Testis (tissue), 5 donors: ENCODE measurements at places on chromosomes 3 and 15. TPM values are rescaled to one million over a fixed set of nuclear protein-coding genes. Genes with fewer than 3 reads are reported as not detected.

Gene GOLGA8G
- 57.9 TPM for total RNA-seq

DNA sequence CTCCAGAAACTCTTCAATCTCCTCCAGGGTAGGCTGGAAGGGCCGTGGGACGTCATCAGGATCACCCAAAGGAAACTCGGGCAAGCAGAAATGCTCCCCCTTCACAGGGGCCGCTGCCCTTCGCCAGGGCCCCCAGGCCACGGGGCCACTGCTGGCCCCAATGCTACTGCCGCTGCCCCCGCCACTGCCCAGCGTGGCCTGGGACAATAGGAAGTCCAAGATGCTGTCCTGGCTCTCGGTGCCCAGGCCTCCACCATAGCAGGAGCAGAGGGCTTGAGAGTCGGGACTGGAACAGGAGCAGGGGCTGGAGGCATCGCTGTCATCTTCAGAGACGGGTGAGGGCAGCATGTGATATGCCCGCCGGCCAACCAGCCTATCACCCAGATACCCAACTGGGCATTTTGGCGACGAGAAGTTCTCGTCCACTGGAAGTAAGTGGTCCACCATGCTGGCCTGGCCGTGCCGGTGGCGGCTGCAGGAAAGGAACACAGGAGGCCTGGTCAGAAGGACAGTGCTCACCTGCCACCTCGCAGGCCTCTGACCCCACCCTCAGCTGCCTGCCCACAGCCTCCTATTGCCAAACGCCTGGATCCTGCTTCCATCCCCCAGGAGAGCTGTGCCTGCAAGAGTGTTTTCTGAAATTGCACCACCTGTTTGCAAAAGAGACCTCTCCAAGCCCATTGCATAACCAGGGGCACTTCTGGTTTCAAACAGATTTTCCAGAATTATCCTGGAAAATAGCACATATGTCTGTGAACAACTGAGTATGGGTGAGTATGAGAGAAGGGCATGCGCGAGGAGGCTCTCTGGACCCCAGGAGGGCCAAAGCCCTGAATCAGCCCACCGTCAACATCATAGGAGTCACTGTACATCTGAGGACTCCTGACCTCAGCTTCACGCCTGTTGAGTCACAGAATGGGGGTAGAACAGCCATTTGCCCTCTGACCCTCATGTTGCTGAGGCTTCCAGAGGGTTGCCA is 4.4 kb downstream of the KLF15 start:
- peak; percentile 13 for DNase-seq

Gene CRYGS
- 8.6 TPM for total RNA-seq

DNA sequence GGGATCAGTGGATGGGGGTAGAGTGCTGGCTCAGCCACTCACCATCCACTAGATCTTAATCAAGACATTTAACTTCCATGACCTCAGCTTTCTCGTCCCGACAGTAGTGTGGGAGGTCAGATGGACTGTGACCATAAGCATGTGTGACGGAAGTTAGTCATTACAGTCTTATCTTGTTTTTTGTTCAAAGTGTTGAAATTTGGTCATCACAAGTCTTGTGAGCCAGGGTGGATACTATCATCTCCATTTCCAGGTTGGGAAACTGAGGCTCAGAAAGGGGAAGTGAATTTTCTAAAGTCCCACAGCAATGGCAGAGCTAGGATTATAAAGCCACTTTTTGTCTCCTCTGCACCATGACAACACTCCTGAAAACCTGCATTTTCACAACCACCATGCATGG is 32.0 kb upstream of the ITGA11 start:
- DNase-seq: no peak

DNA sequence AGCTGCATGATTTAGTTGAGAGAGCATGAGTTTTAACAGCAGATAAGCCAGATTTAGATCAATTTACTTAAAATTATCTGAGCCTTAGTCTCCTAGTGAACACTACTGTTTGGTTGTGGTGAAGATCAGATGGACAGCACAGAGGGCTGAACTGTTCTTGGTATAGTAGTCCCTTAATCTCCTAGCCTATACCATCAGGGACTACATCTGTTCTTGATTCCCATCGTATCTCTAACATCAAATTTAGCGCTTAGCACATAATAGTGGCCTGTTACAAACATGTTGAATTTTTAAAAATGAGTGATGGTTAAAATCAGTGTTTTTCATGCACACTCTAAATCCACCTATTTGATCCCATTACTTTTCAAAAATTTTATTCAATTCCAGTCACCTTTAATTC is 507.7 kb downstream of the GRM7 start:
- DNase-seq: no peak

Gene CHAC1
- total RNA-seq: 5.9 TPM

GRCh38 chr3:151766454-151766853 is 32.7 kb downstream of the AADACL2 start:
- no peak for DNase-seq

- DNase-seq: peak; percentile 67
Observed at GRCh38 chr15:90665288-90666134, 51.6 kb upstream of the BLM start.

Gene PIERCE2
- 4.3 TPM for total RNA-seq

- DNase-seq: no peak
Observed at GRCh38 chr15:70056091-70056680, 41.5 kb downstream of the TLE3 start.

DNA sequence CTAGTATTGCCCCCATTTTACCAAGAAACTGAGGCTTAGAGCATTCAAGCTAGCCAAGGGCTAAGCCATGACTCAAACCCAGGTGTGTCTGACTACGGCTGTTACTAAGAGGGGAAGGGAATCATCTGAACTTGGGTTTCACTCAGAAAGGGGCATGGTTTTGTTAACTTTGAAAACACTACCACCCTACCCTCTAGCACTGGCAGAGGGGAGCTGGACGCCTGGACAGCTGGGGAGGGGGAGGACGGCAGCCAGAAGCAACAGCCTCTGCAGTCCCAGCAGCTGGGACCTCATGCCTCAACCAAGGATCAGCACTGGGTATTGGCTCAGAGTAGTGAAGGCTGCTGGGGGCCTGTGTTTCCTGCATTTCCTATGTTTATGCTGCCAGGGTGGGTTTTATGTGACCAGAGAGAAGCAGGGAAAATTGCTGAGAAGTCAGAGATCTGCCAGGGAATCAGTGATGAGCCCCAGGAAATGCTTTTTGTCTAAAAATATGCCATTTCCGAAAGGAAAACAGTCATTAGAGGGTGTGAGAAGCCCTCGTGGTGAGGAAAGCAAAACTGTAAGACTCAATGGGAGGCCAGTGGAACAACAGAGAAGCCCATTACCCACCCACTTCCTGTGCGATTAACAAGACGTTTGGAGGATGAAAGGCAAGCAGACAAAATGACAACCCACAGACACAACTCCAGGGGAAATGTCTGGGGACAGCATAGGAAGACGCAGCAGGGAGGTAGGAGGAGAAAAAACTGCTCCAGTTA is 41.2 kb downstream of the LIPC start:
- no peak for DNase-seq

Gene REC114
- 28.7 TPM for total RNA-seq

DNA sequence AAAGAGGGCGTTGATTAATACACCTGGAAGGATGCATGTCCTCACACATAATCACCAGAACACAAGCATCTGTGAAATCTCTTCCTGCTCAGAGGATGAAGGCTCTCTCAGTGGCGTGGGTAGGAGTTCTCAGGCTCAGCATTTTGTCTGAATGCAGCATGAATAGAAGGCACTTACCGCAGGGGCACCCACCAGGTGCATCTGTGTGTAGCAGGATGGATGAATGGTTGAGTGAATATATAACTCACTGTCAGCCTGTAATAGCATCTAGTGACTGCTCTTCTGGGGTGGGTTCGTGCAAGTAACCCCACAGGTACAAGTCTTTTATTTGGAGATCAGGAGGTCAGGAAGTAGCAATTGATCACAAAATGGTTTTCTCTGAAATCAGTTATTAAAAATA is 143.0 kb downstream of the SQOR start:
- DNase-seq: no peak

Gene ATG7
- 95.4 TPM for total RNA-seq

Gene CCNL1
- total RNA-seq: 168 TPM

DNA sequence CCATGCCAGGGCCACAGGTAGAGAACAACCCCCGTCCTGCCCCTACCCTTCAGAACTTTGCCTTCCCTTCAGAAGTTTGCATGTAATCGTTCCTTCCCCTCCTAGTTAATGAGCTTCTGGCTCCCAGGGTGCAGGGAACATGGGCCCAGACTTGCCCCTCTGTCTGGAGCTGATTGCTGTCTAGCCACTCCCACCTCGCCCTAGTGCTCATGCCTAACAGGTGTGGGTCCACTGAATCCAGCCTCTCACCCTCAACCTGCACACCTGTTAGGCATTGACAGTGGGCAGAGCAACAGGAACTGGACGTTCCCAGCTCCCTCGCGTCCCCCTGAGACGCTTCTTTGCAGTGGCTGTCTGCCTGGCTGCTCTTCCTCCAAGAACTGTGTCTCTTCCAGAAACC is 40.3 kb downstream of the WNT5A start:
- no peak for DNase-seq

- DNase-seq: no peak
Observed at GRCh38 chr15:82072926-82073537, 27.2 kb upstream of the MEX3B start.

Gene CPN2
- total RNA-seq: 1.4 TPM

- DNase-seq: no peak
Observed at GRCh38 chr3:177089901-177090300, 107.4 kb downstream of the TBL1XR1 start.

DNA sequence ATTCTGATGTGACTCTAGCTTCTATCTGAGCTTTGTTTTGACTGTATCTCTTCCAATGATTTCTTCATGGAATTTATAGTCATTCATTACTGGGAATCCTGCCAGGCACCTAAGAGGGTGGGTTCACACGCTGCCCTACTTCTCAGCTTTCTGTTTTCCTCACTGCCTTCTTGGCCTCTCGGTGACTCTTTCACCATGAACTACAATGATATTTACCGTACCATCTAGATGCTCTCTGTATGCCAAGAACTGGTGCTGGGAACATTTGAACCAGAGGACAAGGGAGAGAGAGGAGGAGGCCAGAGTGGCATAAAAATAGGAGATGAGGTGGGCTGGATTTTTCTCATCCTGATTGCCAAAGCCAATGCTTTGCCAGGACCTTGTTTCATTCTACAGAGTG is 280.0 kb upstream of the P2RY1 start:
- no peak for DNase-seq

- DNase-seq: peak; percentile 88
Observed at GRCh38 chr15:55108858-55109518, 87.8 kb downstream of the RSL24D1 start.

DNA sequence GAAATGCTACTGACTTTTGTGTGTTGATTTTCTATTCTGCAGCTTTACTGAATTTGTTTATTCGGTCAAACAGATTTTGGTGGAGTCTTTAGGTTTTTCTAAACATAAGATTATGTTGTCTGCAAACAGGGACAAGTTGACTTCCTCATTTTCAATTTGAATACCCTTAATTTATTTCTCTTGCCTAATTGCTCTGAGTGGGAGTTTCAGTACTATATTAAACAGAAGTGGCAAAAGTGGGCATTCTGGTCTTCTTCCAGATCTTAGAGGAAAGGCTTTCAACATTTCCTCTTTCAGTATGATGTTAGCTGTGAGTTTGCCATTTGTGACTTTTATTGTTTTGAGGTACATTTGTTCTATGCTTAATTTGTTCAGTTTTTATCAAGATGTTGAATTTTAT is 268.5 kb downstream of the WNT5A start:
- DNase-seq: no peak

Gene COL6A5
- 1.5 TPM for total RNA-seq

Gene RLBP1
- total RNA-seq: 0.31 TPM

- no peak for DNase-seq
Observed at GRCh38 chr15:55530861-55531313, 22.9 kb upstream of the DNAAF4 start.
